ENCODE measurements at places on chromosomes 4 and X.

GRCh38 chr4:159425737-159426305, 322.9 kb downstream of the RAPGEF2 start:
- no peak for DNase-seq

DNA sequence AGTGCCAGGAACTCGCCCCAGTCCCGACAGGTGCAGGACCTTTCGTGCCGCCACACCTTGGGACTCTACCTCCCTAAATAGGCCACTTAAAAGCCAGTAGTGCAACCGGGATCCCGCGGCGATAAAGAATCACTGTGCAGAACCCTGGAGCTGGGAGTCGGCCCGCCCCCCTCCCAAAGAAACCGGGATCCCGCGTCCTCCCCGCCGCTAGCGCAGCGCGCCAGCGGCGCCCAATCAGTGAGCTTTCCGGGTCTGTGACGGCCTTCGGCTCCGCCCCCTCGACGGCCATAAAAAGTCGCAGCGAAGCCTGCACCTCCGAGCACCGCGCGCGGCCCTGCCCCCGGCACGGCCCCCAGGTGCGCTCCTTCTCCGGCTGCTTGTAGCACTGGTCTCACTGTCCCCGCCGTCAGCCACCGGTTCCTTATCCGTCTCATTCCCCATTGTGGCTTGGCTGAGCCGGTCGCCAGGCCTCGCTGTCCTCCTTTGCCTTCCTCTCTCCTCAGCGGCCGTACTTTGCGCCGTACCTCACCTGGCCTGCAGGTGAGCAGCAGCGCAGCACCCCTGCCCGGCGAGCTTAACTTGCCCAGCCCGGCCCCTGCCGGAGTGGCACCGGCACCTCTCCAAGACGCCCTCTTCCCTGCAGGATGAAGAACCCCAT, at the start of gene LRAT:
TSS of gene LRAT (plus strand) at position 318 of the 658 bp plus-strand sequence. CDS start at position 645, 327 bp downstream.
- peak; percentile 59 for DNase-seq

DNA sequence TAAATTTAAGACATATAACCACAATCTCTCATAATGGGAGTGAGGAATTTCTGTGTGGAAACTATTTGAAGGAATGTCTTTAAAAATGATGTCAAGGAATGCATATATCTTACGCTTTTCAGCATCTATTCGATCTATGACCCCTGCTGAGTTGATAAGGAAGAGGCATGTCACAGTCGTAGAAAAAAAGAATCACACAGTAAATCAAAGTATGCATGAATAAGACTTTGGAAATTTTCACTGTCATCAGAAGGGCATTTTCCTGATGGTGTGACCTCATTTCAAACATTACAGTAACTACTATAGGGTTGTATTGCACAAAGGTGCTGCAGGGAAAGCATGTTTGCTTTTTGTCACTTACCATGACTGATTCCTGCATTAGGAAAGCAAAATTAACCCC, 41.5 kb downstream of the REELD1 start:
- no peak for DNase-seq

DNA sequence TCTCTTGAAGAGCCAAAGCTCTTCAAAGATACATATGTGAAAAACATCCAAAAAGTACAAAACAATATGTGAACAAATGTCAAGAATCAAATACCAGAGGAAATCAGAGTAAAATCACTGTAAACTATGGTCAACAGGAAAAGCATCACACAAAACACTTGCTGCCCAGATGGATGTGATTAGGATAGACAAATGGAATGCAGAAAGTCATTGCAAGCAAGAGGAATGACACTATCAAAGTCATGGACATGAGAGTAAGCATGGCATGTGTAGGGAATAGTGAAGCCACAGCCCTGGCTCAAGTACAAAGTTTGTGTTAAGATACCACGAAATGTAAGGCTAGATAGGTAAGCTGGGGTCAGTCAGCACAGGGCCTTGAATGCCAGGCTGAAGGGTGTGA, 37.7 kb downstream of the CLDN2 start:
- no peak for DNase-seq

- DNase-seq = no peak
These were observed 106.3 kb downstream of the FAM53A start for GRCh38 chr4:1577822-1578217.

DNA sequence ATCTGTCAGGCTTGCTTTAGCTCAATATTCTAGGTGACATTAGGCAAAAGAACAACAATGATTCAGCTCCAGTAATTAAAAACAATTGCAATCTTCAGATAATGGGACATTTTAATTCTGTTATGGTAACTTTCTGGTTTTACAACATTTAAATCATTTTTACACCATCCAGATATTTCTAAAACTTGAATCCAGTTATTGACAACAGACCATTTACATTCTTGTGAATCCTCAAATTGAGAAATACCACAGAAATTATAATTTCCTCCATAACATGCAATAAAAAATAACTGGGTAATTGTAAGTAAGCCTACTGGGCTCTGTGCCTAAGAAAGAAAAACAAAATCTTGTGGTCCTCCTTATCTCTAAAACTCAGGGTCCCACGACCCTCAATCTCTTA, 195.0 kb upstream of the S100G start:
- DNase-seq = no peak

DNA sequence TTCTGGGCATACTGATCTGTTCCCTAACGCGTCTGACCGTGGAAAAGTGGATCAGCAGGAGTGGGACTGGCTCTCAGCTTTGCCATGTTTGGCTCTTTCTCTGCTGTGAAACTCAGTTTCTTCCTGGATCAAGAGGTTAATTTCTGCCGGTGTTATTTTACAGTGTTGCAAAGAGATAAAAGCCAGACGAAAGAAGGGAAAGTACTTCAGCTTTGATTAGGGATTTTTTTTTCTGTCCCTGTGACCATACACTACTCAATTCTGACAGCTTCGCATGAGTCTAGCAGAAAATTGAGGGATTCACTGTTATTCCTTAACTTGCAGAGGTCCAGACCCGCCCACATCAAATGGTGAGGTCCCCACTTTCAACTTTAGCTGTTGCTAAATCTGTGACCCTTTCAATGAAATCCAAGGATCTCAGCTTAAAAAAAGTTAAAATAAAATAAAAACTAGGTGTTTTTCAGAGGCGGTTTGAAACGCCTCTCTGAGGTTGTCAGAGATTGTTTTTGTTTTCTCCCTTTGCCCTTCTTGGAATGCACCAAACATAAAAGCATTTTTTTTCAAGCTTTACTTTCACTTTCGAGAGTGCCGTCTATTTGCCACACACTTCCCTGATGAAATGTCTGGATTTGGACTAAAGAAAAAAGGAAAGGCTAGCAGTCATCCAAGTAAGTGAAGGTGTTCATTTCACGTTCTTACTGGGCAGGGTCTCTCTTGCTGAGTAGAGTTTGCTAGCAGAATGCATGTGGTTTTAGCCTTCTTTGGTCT, at the start of gene TLR3:
TSS of gene TLR3 (plus strand) at position 576 of the 768 bp plus-strand sequence. CDS start 7,464 bp downstream, outside the sequence.
- DNase-seq = peak; percentile 36
